ENCODE measurements at places on chromosomes 11 and 22.
A peak's percentile ranks its signal among the peaks of the same experiment; 100 is the strongest.

DNA sequence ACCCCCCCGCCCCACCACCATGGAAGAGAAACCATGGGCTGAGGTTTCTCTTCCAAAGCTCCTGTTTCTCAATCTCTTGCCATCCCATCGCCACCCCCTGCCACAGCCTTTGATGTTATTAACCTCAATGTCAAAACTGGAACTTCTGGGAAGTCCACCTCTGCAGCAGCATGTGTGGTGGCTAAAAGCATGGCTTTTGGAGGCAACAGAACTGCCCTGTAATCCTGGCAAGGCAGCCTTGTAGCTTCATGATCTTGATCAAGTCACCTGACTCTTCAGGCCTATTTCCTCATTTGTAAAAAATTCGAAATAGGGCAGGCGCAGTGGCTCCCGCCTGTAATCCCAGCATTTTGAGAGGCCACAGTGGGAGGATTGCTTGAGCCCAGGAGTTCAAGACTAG, 3.5 kb upstream of the COX8A start:
- peak; percentile 61 for DNase-seq

DNA sequence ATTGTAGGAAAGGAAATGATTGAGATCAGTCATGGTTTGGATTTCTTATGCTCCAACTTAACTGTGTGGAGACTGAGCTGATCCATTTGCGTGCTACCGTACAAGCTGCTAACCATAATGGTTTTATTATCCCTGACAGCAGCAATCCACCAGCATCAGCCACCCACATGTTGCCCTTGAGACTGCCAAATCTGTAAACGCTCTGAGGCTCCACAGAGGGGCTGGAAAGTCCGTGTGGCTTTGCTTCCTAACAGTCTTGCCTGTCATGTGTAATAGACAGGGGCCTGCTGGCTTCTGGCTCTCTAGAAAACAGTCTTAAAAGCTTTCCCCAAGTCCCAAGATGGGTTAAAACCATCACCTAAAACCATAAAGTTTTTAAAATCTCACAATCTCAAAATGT, 30.1 kb downstream of the ATG16L2 start:
- no peak for DNase-seq

- no peak for DNase-seq
These were observed 35.0 kb downstream of the SC5D start for GRCh38 chr11:121327553-121327952.

- DNase-seq, result no peak
These were observed 552.4 kb upstream of the ANO5 start for GRCh38 chr11:21640491-21640890.

GRCh38 chr11:68751004-68751325, 355 bp downstream of the TESMIN start:
- DNase-seq, result no peak

DNA sequence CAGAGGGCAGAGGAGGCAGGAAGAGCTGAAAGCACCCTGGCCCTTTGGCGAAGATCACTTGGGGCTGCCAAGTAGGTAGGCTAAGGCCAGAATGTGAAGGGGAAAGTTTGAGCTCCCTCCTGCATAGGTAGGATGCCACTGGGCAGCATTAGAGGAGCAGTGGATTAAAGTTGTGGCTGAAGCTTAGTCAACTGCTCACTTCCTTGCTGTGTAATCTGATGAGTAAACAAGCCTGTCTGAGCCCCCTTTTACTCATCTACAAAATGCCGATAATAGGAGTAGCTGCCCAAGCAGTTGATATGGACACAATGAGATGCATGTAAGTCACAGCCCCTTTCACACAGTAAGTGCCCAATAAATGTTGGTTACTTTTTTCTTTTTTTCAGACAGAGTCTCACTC, 216.4 kb downstream of the MN1 start:
- no peak for DNase-seq

DNA sequence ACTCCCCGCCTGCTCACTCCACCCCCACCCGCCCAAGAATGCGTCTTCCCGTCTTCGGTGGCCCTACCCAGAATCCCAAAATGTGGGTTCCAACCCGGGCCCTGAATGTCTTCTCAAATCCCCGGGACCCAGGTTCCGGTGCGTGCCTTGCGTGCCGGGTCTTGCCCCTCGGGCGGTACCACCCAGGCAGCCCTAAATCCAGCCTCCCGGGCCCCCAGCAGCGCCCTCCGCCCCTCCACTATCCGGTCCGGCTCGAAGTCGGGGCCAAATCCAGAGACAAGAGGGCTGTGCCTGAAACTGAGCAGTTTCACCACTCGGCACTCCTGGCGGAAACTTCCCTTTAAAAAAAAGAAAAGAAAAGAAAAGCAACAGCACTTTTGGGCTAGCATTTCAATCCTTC, 16.3 kb upstream of the CCT8L2 start:
- DNase-seq, result no peak

DNA sequence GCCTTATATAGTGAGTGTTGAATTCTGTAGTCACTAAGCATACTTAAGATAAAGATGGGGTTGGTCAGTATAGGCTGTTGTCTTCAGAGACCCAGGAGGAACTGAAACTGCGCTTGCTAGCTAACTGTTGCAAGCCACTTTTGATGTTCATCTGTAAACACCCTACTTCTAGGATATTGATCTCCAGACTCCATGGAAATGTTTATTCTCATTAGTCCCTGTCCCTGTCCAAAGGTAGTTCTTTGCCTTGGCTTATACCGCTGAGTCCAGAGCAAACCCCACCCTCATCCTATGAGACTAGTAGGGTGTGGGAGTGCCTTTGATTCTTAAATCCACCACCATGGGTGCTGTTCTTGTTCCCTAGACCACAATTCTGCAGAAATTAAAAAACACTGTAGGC, 36.4 kb downstream of the DEPDC5 start:
- DNase-seq, result peak; percentile 34

DNA sequence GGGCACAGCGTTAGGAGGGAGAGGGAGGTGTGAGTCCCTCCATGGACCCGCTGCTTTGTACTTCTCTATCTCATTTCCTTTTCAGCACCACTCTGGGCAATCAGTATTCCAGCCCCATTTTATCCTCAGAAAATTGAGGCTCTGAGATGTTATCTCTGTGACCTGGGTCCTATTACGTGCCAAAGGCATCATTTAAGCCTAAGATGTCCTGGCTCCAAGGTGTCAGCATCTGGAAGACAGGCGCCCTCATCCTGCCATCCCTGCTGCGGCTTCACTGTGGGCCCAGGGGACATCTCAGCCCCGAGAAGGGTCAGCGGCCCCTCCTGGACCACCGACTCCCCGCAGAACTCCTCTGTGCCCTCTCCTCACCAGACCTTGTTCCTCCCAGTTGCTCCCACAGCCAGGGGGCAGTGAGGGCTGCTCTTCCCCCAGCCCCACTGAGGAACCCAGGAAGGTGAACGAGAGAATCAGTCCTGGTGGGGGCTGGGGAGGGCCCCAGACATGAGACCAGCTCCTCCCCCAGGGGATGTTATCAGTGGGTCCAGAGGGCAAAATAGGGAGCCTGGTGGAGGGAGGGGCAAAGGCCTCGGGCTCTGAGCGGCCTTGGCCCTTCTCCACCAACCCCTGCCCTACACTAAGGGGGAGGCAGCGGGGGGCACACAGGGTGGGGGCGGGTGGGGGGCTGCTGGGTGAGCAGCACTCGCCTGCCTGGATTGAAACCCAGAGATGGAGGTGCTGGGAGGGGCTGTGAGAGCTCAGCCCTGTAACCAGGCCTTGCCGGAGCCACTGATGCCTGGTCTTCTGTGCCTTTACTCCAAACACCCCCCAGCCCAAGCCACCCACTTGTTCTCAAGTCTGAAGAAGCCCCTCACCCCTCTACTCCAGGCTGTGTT, 829 bp upstream of the APOC3 start:
- no peak for DNase-seq

DNA sequence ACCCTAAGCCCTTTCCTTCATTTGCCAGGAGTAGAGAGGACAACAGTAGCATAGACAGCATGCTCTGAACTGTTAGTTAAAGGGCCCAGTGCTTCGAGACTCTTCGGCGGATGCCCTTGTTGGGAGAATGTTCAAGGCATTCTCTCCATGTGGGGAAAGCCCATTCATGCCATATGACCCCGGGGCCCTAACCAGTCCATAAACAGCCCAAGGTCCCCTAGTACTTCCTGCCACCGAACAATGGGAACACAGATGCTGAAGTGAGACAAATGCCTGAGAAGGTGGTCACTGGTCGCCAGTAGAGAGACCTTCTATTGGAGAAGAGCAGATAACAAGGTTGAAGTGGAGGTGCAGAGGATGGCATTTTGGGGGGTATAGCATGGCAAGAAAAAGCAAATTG, 80.7 kb downstream of the FLI1 start:
- DNase-seq, result no peak

GRCh38 chr11:133977067-133977677, 20.4 kb upstream of the IGSF9B start:
- no peak for DNase-seq

GRCh38 chr11:78975081-78975480, 400.4 kb upstream of the NARS2 start:
- no peak for DNase-seq

GRCh38 chr11:94757037-94757735, 11.0 kb upstream of the AMOTL1 start:
- peak; percentile 21 for DNase-seq
